ENCODE measurements at places on chromosomes 16 and 17.
A peak's percentile ranks its signal among the peaks of the same experiment; 100 is the strongest.

- DNase-seq: no peak
Observed at GRCh38 chr16:6031567-6031966, 934.0 kb upstream of the EEF2KMT start.

DNA sequence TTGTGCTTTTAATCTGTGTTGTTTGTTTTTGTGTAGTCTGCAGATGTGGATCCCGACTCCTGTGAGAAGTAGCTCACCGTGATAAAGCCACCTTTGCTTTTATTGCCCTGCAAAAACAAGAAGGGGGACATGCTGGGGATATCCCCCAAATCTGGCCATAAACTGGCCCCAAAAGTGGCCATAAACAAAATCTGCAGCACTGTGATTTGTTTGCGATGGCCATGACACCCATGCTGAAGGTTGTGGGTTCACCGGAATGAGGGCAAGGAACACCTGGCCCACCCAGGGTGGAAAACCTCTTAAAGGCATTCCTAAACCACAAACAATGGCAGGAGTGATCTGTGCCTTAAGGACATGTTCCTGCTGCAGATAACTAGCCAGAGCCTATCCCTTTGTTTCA lies 15.1 kb downstream of the AHSP start:
- DNase-seq: no peak

- DNase-seq: no peak
Observed at GRCh38 chr17:40338941-40339649, 25.4 kb downstream of the GJD3 start.

- no peak for DNase-seq
Observed at GRCh38 chr16:24253192-24253591, 2.9 kb upstream of the CACNG3 start.

DNA sequence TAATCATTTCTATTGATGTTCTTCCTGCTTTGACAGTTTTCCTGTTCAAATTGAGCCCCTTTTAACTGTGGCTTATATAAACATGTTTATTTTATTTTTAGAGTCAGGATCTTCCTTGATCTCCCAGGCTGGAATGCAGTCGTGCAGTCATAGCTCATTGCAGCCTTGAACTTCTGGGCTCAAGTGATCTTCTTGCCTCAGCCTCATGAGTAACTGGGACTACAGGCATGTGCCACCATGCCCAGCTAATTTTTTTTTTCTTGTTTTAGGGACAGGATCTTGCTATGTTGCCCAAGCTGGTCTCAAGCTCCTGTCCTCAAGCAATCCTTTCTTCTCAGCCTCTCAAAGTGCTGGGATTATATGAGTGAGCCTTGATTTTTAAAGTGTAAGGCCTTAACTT lies 14.7 kb downstream of the PHKB start:
- no peak for DNase-seq

DNA sequence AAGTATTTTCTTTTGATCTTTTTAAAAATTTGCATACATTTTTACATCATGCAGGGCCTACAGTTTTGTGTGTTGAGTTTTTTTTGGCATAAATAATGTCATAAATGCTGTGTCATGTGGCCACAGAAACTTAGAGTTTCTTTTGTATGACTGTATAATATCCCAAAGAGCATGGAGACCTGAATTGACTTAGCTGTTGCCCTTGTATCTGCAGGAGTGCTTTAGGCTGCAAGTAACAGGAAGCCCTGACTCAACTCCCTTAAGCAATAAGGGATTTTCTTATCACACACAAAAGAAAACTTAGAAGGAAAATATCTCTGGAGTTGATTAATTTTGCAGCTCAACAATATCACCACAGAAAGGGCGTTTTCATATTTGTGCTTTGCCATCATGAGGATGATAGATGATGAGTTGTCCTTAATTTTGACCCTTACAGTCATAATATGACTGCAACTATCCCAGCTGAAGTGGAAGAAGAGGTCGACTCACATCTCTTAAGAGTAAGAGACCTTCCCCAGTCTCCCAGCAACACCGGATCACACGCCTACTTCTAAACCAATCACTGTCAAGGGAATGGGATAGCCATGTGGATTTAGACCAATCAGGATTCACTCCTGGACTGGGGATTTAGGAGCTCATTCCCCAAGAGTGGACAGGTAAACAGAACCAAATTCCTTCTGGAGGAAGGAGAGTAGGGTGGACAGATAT lies 138.9 kb downstream of the GSG1L start:
- no peak for DNase-seq

DNA sequence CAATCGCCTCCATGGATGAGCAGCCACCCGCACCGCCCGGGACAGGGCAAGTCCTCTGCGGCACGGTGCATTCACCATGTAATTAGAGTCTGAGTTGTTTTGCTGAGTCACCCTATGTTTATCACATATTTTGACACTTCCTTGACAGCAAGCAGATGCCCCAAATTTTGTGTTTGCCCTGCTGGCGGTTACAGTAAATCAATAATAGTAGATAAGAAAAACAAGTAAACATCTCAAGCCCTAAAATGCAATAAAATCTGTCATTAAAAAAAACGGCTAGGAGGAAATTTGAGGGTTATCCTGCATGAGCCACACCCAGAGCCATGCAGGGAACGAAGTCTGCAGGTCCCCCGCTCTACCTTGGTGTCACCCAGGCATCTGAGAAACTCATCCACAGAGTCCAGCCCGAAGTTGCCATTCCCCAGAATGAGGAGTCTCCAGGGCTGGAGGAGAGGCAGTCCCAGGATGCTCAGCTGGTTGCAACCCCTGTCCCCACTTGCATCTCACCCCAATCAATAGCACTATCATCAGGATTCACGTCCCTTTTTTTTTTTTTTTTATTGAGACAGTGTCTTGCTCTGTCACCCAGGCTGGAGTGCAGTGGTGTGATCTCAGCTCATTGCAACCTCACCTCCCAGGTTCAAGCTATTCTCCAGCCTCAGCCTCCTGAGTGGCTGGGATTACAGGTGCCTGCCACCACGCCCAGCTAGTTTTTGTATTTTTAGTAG lies 16.5 kb upstream of the ST6GALNAC1 start:
- no peak for DNase-seq

DNA sequence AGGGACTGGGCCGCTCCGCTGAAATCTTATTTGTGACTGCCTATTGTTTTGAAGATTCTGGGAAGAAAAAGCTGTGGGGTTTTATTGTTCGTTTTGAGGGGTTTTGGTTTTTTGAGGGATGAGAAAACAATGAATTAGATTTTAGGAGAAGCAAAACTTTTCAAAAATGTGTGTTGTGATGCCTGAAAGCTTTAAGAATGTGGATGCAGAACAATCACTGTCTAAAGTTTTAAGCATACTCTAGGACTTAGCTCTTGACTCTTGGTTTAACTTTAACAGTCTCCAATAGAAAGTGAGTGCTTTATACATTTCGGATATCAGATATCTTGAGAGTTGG lies 899 bp downstream of the CFAP52 start:
- DNase-seq: no peak

DNA sequence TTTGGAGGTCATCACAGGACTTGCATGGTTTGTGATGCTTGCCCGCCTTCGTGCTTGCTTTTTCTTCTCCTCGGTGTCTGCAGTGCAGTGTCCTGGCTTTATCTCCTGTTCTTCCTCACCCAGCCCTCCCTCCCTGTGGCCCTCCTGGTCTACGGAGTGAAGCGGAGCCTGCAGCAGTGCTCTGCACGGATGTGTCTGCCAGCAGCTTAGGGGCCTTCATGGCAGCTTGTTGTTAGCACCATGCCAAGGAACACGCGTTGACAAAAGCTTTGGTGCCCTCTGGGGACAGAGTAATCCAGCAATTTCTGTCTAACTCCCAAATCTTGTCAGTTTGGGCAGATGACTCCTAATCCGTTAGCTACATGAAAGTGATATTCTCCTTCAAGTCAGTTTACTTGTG lies 9.9 kb downstream of the DHODH start:
- DNase-seq: no peak

GRCh38 chr17:1112875-1113274 lies 66.9 kb downstream of the ABR start:
- DNase-seq: no peak

GRCh38 chr16:76797457-76797856 lies 393.5 kb upstream of the MON1B start:
- DNase-seq: no peak

GRCh38 chr17:2037155-2037554 lies 4.7 kb upstream of the OVCA2 start:
- DNase-seq: no peak

- DNase-seq: no peak
Observed at GRCh38 chr16:28181515-28181914, 30.2 kb downstream of the XPO6 start.

GRCh38 chr16:24070851-24071250 lies 185.3 kb upstream of the CACNG3 start:
- no peak for DNase-seq

- DNase-seq: no peak
Observed at GRCh38 chr17:17349724-17350106, 46.5 kb downstream of the NT5M start.

GRCh38 chr16:89246903-89247733 lies 29.6 kb downstream of the ZNF778 start:
- DNase-seq: peak; percentile 91

DNA sequence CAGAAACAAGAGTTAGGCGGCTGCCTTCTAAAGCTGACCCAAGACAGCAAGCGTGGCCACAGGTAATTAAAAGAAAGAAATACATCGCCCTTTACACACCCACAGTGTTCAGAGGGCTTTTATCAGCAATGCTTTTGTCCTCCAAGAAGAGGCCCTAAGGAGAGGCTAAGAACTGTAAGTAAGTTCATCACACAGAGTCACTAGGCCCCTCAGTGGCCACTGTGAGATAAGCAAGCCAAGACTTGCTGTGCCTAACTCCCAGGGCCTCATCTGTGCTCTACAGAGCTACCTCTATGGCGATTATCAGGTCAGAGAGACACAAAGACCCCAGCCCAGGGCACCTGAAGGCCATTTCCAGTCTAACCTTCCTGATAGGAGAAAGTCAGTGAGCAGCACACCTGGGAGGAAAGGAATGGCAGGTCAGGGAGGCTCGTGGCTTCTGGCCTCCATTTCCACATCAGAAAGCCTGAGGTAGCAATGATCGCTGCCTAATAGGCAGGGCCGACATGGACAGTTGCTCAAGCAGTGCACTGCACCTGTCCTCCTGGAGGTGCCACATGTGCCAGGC lies 545.2 kb upstream of the CDH11 start:
- no peak for DNase-seq

DNA sequence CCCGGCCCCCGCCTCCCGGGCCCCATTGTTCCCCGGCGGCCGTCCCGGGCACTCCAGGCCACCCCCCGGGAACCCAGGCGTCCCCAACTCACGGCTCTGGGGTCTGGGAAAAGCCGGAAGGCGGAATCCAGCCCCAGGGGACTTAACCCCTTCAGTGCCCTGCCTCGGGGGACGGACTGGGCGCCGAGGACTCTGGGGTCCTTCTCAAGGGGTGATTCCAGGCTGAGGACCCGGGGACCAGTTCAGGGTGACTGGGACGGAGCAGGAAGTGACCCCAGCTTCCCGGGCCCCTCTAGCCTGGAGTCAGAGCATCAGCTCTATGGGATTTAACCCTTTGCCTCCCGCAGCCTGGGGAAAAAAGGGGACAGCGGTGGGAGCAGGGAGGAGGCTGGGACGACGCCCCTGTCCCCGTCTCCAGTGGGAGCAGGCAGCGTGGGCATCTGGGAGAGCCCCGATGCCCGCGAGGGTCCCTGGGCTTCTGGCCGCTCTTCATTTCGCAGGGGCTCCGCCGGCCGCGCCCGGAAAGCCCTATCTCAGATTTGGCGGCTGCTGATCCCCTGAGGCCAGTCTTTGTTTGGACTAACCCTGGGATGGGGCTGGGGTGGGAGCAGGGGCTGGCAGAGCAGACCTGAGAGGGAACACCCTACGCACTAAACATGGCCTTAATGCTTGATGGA lies at the start of gene ZNF629:
TSS of gene ZNF629 (minus strand) at position 270 of the 677 bp plus-strand sequence. CDS start 2,723 bp downstream, outside the sequence.
- DNase-seq: peak; percentile 55

GRCh38 chr17:30505868-30506417 lies 28.7 kb downstream of the GOSR1 start:
- DNase-seq: no peak

Measured in prostate gland (tissue), 2 donors.